ENCODE measurements at places on chromosomes 5 and 9. TPM values are rescaled to one million over a fixed set of nuclear protein-coding genes. Genes with fewer than 3 reads are reported as not detected.

GRCh38 chr5:34480810-34481528 lies 175.2 kb upstream of the RAI14 start:
- no peak for DNase-seq
- H3K36me3 ChIP-seq, result no peaks in the 10 kb centered on the region
- no peaks in the 10 kb centered on the region for H3K4me1 ChIP-seq
- H3K4me3 ChIP-seq, result no peak overlapping the region

DNA sequence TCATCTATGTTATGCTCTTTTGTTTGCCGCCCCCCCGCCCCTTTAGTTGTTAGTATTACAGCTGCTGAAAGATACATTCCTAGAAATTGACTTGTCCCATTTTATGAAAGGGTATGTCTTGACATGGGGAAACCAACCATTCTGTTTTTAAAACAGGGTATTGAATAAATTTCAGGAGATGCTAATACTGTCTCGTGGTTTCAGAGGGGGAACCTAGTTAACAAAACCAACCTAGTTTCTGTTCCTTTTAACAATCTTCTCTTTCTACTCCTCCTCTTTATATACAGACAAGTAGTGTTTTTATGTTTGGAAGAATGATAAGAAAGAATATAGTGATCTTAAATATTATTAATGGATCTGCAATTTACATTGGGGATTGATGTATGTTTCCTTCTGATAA lies 3.5 kb downstream of the PIP5K1B start:
- no peaks in the 10 kb centered on the region for H3K4me1 ChIP-seq
- no peak overlapping the region for H3K27ac ChIP-seq
- H3K36me3 ChIP-seq, result no peaks in the 10 kb centered on the region
- no peak overlapping the region for H3K4me3 ChIP-seq

DNA sequence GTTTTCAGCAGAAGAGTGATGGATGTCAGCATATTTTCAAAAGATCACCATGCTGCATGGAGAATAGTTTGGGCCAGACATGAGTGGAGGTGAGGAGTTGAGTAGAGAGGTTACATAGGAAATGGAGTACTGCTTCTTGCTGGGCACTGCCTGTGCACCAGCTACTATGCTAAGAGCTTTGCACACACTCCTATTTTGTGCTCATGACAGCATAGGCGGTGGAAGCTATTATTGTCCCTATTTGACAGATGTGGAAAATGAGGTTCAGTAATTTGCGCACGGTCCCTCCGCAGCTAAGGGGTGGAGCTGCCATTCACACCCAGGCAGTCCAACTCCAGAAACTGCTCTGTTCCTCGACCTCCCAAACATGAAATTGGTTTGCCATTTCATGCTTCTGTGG lies 67.8 kb downstream of the ENTREP1 start:
- H3K4me1 ChIP-seq, result peaks cover 16% of the 10 kb centered on the region
- H3K27me3 ChIP-seq, result no peaks in the 10 kb centered on the region
- H3K4me3 ChIP-seq, result no peak overlapping the region
- DNase-seq, result no peak

STOML2 gene
- 97.7 TPM for total RNA-seq

SLC4A9 gene
- not detected for total RNA-seq
